ENCODE measurements at places on chromosomes 5 and 9.

GRCh38 chr9:86975606-86976005, 28.3 kb upstream of the GAS1 start:
- H3K36me3 ChIP-seq: peaks cover 6% of the 10 kb centered on the region
- peaks cover 29% of the 10 kb centered on the region for H3K4me1 ChIP-seq
- H3K27ac ChIP-seq: no peak overlapping the region
- DNase-seq: no peak

GRCh38 chr9:133946840-133947486, 45.2 kb downstream of the VAV2 start:
- H3K4me1 ChIP-seq: peaks cover 19% of the 10 kb centered on the region
- no peaks in the 10 kb centered on the region for H3K27me3 ChIP-seq
- H3K4me3 ChIP-seq: no peak overlapping the region
- peaks cover under 1% of the 10 kb centered on the region for H3K36me3 ChIP-seq
- peak overlapping the region; percentile 74 for H3K27ac ChIP-seq
- DNase-seq: no peak

DNA sequence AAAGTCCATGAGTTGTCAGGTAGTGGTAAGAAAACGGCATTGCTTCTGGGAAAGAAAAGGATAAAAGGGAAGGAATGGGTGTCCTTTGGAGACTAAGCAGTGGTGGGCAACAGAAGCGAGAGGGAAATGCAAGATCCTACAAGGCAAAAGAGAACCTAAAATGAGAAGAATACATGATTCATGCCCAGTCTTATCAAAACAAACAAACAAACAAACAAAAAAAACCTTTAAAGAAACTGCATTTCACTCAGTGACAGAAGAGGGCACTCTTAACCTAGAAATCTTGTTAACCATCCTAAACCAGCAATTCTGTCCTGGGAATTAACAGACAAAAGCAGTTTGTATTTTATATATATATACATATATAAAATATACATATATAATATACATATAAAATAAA, 88.5 kb downstream of the SUSD1 start:
- H3K36me3 ChIP-seq: peaks cover 20% of the 10 kb centered on the region
- H3K27ac ChIP-seq: peak overlapping the region; percentile 88
- DNase-seq: no peak
- peaks cover 2% of the 10 kb centered on the region for H3K4me1 ChIP-seq

DNA sequence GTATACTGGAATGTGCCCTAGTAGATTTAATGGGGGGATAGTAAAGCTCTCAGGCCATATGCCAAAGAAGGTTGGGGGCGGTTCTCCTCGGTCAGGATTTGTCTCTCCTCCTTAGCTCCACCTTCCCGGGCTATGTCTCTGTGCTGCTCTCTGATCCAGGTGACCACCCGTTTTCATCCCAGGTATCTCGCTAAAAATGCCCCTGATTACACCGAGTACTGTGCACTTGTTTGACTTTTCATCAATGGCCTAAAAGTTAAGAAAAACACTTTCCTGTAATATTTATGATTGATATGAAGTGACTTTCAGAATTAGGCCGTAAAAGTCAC, 724 bp downstream of the NDUFS6 start:
- no peak for DNase-seq
- H3K27ac ChIP-seq: peak overlapping the region; percentile 24
- peaks cover 22% of the 10 kb centered on the region for H3K36me3 ChIP-seq
- peak overlapping the region; percentile 97 for H3K4me3 ChIP-seq
- H3K27me3 ChIP-seq: no peaks in the 10 kb centered on the region

DNA sequence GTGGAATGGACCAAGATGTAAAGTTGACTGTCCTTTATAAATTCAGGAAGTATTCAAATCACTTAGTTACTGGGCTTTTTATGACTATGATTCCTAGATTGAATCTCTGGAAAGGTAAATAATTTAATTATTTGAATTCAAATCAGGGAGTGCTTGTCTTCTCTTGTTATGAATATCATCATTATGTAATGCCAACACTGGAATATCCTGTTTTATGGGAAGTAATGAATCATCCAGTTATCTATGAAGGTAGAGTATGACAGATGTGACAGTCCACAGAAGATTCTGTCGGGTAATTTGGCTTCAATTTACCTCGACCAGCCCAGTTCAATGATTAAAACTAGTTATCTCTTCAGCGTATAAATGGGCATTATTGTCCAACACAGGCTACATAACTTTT, 141.0 kb upstream of the NUDT12 start:
- no peaks in the 10 kb centered on the region for H3K27me3 ChIP-seq
- H3K27ac ChIP-seq: no peak overlapping the region

- H3K4me3 ChIP-seq: no peak overlapping the region
- no peaks in the 10 kb centered on the region for H3K27me3 ChIP-seq
- H3K27ac ChIP-seq: no peak overlapping the region
- no peaks in the 10 kb centered on the region for H3K4me1 ChIP-seq
- H3K36me3 ChIP-seq: no peaks in the 10 kb centered on the region
- no peak for DNase-seq
These were observed 272.1 kb upstream of the DAB2 start for GRCh38 chr5:39696672-39697398.

Measured in type B pancreatic cell (in vitro differentiated cells).